ENCODE measurements at places on chromosomes 12 and 14.

DNA sequence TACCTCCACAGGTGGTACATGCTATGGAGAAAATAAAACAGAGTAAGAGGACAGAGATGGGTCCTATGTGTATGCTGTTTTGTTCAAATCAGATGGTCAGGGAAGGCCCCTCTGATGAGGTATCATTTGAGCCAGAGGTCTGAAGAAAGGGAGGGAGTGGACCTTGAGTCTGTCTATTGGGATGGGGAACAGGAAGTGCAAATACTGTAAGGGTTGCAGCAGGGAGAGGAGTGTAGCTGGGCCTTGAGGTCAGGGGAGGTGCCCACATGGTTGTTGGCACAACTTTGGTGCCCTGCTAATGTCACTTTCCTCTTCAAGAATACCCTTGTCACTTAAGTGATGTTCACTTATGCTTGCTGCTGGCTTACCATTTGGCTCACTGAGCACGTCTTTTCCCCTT lies 83.3 kb downstream of the PRKCH start:
- DNase-seq: no peak

GRCh38 chr14:89027097-89027740 lies 202.8 kb downstream of the TTC8 start:
- peak; percentile 4 for DNase-seq

- no peak for DNase-seq
Measured at GRCh38 chr12:19222558-19222957, 93.0 kb downstream of the PLEKHA5 start.

- DNase-seq: no peak
Measured at GRCh38 chr12:30882706-30883105, 43.8 kb upstream of the TSPAN11 start.

- no peak for DNase-seq
Measured at GRCh38 chr14:63800651-63801375, 52.0 kb upstream of the SYNE2 start.

DNA sequence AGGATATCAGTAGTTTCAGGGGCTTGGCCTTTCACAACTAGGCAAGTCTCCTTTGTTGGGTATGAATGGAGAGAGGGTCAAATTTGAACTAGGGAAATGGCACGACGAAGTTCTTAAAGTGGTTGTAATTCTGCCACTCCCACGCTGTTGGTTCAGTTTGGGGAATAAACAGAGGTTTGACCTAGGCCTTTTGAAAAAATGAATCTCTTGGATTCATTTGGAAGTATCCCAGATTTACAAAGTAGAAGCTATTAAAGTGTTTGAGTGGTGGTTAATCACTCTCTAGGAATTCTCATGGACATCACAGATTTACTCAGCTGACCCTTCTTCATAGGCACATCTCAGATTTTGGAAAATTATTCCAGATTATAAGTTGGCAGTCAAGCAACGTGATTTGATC lies 14.8 kb downstream of the BATF start:
- DNase-seq: no peak

DNA sequence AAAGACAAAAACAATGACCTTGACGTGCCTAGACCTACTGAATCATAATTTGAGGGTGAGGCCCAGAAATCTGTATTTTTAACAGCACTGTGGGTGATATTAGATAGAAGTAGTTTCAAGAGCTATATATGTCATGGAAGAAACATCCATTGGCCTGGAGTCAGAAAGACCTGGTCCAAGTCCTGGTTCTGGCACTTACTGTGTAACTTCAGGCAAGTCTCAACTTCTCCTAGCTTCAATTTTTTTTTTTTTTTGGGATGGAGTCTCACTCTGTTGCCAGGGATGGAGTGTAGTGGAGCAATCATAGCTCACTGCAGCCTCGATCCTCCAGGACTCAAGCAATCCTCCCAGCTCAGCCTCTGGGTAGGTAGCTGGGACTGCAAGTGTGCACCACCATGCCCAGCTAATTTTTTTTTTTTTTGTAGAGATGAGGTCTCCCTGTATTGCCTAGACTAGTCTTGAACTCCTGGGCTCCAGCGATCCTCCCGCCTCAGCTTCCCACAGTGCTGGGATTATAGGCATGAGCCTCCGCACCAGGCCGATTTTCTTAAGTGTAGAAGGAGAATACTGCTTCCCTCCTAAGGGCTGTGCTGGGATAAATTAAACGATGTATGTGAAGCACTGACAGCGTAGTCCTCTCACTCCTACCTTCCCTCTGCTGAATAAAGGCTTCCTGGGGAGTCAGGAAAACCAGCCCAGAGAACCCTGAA lies 14.3 kb upstream of the GPX2 start:
- DNase-seq: no peak

DNA sequence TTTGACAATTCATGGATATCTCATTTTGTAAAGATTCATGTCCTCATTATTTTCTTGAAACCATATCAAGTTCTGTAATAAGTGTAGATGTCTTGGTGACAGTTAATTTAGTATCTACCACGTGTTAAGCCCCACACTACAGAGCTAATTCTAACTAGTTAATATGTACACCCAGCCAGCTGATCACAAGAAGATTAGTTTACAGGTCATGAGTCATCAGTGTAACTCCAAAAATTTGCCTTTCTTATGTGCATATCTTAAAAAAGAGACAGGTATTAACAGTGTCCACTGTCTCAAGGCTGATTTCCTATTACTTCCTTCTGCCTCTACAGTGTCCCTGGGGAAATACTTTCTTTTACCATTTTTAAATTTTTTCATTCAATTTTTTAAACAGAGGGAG lies 13.3 kb upstream of the YBX3 start:
- DNase-seq: no peak

- DNase-seq: no peak
Measured at GRCh38 chr12:20624718-20625117, 70.4 kb upstream of the SLCO1C1 start.

- no peak for DNase-seq
Measured at GRCh38 chr14:104023325-104024055, 62.0 kb upstream of the ASPG start.

- DNase-seq: no peak
Measured at GRCh38 chr14:61872452-61872851, 110.2 kb downstream of the SNAPC1 start.

Data from C1 segment of cervical spinal cord (tissue), 14 donors.